H1 (cell line): ENCODE measurements at places on chromosomes 7 and 10. TPM values are rescaled to one million over a fixed set of nuclear protein-coding genes. Genes with fewer than 3 reads are reported as not detected.

CDK14 gene
- 47.3 and 48.8 TPM in 2 replicates for total RNA-seq

PTN gene
- total RNA-seq: 27.8 and 28.6 TPM in 2 replicates

SLC29A3 gene
- 14.0 and 15.2 TPM in 2 replicates for total RNA-seq

LIPJ gene
- total RNA-seq: not detected in 2 replicates

DNA sequence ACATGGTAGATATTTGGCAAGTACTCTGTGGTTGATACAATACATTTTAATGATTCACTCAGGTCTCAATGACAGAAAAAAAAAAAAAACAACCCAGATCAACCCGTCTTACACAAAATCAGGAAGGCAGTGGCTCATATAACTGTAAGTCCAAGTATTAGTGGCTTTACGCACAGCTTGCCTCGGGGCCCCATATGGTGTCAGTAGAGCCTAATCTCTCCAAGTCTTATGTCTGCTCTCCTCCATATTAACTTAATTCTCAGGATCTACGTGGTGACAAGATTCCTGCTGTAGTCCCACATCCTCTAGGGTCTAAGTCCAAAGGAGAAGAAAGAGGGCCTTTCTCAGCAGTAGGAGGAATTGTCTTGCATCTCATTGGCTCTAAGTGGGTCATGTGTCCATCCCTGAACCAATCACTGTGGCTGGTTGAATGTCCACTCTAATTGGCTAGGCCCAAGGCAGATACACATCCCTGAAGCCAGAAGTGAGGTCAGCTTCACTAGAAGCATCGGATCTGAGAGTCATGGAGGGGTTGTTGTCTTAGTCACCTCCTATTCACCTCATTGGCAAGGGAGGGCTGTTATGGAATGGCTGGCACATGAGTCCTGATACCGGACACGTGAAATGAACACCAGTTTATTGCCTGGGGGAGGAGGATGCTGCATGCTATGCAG, 20.5 kb upstream of the PLPP4 start:
- DNase-seq: no peak

- DNase-seq: no peak
Measured at GRCh38 chr7:130814778-130815335, 80.8 kb upstream of the KLF14 start.

GRCh38 chr7:151311294-151311864, 30.2 kb upstream of the NUB1 start:
- no peak for DNase-seq

DNA sequence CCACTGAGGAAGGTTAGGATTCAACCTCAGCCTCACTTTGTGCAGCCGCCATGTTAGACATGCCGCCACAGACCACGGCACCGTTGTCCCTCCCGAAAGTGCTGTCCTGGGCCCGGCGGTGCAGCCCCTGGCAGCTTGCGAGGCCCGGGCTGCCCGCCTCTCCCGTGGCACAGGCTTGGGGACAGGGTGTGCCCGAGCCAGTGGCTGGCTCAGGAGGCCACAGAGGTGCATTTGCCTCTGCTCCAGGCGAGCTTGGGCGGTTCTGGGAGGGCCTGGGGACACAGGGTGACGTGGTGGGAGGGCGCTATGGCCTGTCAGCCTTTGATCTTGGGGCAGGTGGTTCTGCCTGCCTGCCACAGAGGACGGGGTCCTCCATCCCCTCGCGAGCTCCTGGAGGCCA, 41.1 kb downstream of the NKX6-2 start:
- no peak for DNase-seq

GRCh38 chr10:95485056-95485844, 75.9 kb downstream of the SORBS1 start:
- DNase-seq: no peak
